Activated CD8-positive, alpha-beta memory T cell treated with anti-CD3 and anti-CD28 coated beads for 4 hours (primary cell): ENCODE measurements at places on chromosomes 13 and 19.

- no peak for DNase-seq
Observed at GRCh38 chr19:14061081-14061749, 661 bp downstream of the PALM3 start.

DNA sequence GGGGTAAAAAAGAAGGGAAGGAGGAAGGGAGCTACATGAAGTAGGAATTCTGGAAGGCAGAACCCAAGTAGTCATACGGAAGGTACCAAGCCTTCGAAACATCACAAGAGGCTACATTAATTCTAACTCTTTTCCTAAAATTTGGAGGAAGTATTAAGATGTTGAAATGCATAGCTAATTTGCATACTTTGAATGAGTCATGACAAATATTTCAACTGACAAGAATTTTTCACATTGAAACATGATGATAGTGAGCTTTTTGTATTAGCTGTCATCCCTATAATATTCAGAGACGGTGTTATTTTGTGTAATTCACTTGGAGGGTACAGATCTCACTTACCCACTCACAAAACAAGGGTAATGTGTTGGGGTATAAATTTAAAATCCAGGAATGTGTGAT is 9.1 kb upstream of the ACOD1 start:
- DNase-seq = no peak

- no peak for DNase-seq
Observed at GRCh38 chr13:74246487-74246886, 112.3 kb upstream of the KLF12 start.

DNA sequence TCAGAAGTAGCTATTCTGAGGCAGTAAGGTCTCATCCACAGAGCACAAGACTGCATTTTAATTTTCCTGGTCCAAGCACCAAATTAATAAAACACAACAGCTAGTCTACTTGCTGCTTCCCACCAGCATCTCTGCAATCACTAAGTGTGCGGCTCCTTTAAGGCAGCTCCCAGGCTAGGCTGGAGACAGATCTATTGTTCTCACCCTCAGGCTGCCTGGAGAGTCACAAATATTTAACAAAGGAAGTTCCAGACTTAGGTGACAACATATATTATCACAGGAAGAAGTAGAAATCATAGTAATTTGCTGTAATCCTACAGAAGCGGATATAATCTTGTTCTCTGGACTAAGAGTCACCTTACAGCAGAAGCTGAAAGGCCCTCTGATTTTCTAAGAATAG is 2.2 kb upstream of the EID2 start:
- no peak for DNase-seq

DNA sequence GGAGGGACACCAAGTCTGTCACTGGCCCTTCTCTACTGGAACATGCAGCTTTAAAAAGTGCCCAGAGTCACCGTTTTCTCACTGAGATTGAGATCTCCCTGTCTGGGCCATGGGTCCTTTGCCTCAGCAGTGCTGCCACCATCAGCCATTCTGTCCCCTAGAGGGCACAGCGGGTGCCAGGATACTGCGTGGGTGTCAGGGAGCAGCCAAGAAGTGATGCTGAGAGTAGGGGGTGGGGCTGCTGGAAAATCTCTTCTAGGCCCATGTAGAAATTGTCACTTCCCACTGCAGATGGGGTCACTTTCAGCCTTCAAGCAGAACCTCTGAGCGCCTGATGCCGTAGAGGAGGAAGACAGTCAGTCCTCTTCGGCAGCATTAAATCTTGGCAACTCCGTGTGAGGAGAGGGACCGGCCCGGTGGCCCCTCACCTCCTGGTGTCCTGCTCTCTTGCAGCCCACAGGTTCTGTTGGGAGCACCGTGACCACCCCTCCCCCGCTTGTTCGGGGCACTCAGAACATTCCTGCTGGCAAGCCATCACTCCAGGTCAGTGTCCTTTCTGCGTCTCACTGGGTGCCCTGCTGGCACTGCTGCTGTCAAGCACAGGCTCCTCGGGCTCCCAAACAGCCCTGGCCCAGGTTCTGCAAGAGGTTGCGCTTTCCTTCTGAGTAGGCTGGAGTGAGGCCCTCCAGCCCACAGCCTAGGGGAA is 21.4 kb downstream of the TSSK6 start:
- no peak for DNase-seq
